NCI-H2081 (cell line): ENCODE measurements at places on chromosomes 1 and 21.
A peak's percentile ranks its signal among the peaks of the same experiment; 100 is the strongest.

DNA sequence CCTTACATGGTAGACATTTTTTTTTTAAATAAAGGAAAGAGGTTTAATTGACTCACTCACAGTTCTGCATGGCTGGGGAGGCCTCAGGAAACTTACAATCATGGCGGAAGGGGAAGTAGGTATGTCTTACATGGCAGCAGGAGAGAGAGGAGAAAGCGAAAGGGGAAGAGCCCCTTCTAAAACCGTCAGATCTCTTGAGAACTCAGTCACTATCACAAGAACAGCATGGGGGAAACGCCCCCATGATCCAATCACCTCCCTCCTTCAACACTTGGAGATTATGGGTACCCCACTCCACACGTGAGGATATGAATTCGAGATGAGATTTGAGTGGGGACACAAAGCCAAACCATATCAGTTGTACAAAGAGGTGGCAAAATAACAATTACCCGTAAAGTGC is 301.7 kb downstream of the GRIK1 start:
- no peak for DNase-seq

DNA sequence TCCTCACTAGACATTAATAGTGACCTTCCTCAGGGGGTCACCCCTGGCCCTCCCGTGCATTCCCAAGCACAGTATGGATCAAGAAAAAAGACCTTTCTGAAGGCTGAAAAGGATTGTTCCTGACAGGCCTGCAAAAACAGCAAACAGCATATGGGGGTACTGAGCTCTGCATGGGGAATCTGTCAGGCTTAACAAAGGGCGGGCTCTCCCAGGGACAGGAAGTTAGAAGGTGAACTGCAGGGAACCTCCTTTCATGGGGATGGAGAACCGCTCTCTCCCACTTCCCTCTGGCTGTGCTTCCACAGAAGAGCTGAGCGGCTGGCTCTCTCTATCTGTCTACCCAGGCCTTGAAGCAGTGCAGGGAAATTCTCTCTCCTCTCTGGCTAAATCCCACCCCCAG is 91.7 kb downstream of the DTL start:
- DNase-seq: no peak

- DNase-seq: no peak
These were observed 33.3 kb downstream of the PLEKHO1 start for GRCh38 chr1:150183061-150183460.

DNA sequence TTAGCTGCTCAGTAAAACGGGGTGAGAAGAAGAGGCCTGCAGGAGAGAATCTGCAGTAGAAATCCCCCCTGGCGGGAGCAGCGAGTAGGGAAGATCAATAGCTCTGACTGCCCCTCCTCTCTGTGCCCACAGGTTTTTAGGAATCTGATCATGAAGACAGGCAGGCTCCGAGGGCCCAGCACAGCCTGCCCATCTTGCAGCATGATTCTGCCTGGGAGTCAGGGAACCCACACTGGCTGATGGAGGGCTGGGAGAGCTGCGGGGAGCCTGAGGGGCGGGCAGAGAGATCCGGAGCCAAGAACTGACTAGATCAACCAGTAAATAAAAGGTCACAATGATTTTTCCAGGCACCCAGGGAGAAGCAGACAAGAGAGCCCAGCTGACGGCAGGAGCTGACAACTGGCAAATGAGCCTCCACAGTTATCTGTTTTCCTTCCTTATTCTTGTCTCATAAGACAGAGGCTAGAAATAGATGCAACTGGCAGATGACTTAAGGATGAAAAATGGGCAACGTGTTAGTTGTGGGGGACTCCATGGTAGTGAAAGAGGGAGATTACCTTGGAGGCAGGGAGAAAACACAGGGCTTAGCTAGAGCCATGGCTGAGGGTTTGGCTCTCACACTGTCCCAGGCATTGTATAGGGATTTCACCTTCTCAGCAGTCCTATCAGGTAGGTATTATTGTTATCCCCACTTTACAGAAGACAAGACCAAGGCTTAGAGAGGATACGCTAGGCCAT is 116.2 kb downstream of the PLXNA2 start:
- peak; percentile 38 for DNase-seq

GRCh38 chr1:68959461-68960030 is 462.7 kb upstream of the DEPDC1 start:
- DNase-seq: no peak

DNA sequence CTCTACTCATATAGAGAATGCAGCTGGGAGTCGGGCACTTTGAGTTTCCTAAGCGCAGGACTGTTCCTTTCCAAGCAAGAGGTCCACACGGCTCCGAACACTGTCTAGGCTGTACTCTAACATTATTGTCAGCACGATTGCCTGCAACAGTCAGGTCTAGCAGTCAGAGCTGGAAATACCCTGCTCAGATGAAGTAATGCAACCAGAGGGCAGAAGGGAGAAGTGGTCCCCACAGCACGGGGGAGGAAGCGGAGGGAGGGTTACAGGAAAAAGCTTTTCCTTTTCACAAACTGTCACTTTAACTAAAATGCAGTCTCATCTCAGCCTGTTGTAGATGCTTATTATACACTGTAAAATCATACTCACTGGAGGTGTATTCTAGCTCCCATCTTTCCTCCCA is 98.9 kb upstream of the SLC44A3 start:
- DNase-seq: no peak

DNA sequence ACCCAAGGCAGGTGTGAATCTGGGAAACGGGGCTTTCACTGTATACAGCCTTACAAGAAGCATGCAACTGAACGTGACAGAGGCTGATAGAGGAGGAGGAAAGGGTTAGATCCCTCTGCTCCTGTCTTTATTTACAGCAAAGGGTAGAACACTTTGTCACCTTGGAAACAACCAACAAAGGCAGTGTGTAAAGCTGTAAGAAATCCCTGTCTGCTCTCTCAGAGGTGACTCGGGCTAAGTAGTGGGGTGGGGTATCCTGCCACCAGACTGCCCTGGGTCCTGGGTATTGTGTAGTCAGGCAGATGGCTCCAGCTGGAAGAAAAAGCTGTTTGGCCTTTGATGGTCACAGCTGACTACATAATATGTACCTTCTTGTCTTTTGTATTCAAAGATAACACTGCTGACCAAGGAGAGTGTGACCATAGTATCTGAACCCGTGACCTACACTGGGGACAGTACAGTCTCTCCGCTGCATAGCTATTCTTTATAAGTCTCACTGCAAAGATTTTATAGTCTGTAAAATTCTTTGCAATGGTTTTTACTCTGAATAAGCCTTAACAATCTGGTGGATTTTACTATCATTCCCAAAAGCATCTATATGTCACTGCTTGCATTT is 22.1 kb upstream of the POU2F1 start:
- DNase-seq: no peak

DNA sequence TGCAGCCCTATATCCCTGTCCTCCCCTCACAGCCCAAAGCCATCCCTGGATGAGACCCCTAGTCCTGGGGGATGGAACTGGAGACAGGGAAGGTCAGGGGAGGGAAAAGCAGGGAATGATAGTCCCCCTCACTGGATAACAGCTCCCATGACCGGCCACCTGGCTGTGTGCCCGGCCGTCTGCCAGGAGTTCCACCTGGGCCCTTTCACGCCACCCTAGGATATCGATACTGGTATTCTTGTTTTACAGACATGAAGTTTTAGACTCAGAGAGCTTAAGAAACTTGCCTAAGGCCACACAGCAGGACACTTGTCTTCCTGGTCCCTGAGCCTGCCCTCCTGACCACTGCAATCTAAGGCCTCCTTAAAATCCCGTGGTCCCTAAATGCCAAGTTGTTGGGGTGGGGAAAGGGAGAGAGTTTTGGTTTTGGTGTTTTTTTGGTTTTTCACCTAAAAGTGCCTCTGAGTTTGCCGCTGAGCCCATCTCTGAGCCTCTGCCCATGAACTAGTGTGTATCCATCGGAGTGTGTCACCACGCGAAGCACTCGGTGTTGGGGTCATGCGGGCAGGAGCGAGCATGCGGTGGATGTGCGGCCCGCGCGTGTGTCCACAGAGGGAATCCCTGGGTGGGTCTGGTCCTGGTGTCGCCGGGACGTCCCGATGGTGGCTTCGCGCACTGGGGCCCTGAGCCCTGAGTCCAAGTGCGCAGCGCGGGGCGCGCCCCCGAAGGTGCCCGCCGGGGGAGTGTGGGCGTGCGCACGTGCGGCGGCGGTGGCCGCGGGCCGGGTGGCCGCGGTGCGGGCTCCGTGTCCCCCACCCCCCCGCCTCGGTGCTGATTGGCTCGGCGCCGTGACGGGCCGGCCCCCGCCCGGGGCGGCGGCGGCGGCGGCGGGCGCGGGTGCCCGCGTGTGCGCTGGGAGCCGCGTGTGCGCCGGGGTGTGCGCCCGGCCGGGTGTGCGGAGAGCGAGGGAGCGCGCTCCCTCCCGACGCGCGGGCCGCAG is at the start of gene EPHA8:
Gene EPHA8, plus strand, starts transcription at position 906 of the 1,000 bp plus-strand sequence. CDS start 147 bp downstream, outside the sequence.
- DNase-seq: peak; percentile 34

DNA sequence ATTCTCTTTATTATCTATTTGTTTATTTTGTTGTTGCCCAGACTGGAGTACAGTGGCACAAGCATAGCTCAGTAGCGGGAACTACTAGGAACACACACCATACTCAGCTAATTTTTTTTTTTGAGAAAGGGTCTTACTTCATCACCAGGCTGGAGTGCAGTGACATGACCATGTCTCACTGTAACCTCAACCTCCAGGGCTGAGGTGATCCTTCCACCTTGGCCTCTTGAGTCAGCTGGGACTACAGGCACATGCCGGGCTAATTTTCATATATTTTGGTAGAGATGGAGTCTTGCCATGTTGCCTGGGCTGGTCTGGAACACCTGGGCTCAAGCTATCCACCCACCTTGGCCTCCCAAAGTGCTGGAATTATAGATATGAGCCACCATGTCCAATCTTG is 5.3 kb upstream of the TXNIP start:
- no peak for DNase-seq

- no peak for DNase-seq
These were observed 21.3 kb downstream of the TNFRSF1B start for GRCh38 chr1:12188115-12188514.

- DNase-seq: no peak
These were observed 69.5 kb downstream of the LUZP1 start for GRCh38 chr1:23099171-23099536.
